ENCODE measurements at places on chromosomes 1 and 21.

DNA sequence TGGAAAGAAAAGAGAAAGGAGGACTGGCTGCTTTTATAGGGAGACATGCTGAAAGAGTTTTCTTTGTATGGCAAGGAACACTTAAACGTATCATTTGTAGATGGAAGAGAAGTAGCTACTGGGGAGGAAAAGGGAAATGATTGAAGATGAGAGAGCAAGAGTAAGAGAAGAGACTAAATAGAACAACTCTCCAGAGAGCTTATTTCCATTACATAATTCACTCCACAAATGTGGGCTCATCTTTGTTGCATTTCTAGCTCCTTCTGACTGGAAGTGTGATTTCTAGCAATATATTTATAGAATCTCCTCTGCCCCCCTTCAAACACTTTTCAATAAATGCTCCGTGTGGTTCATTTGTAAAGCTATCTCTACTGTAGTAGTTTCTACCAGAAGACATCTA lies 71.0 kb downstream of the ST6GALNAC5 start:
- H3K36me3 ChIP-seq: no peaks in the 10 kb centered on the region
- no peak for DNase-seq
- peaks cover 10% of the 10 kb centered on the region for H3K4me1 ChIP-seq

DNA sequence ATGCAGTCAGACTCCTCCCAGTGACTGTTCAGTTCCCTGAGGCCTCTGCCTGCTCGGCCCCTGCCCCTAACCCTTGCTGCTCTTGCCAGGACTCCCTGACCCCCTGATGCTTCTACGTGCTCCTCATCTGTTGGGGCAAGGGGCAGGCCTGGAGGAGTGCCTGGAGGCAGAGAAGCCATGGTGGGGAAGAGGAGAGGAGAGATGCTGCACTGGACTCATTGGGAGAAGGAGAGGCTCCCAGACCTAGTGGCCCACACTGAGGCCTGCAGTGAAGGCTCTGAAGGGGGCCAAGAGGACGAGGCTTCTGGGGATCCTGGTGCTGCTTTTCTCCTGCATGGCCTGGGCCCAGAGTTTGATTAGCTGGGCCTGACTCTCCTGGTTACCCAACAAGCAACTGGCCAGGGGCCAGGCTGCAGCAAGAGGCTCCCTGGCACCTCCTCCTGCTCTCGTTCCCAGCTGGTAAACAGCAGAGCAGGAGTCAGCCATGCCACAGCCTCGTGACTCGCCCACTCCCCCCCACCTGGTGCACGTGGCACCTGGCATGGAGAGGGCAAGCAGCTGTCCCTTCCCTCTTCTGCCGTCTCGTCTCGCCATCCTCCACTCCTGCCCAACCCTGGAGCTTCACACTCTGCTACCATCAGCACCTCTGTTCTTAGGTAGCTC lies 847 bp upstream of the RORC start:
- H3K4me3 ChIP-seq: no peak overlapping the region
- H3K27me3 ChIP-seq: peaks cover 3% of the 10 kb centered on the region
- peaks cover 23% of the 10 kb centered on the region for H3K4me1 ChIP-seq
- no peak overlapping the region for H3K27ac ChIP-seq
- DNase-seq: no peak

DNA sequence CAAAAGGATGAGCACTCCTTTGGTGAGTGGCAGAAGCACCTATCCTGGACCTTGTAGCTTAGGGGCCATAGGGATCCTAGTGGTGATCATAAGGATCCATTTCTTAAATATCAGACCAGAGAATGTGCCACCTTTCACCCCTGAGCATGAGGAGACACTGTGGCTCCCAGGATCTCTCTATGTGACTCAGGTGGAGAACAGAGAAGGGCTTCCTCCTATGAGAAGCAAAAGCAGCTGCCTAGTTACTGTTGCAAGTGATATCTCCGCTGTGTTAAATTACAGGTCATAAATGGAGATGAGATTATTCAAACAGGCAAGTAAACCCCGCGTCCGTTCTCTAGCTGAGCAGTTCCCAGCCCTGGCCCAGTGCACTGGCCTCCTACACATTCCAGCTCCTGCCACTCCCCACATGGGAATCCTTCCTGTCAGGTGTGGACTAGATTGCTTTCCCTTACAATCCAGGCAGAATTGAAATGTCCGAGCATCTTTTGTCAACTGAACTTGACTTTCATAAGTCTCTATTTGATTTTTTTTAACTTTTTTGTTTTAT lies 26.3 kb downstream of the CLEC20A start:
- no peak for DNase-seq
- peaks cover 4% of the 10 kb centered on the region for H3K36me3 ChIP-seq
- no peak overlapping the region for H3K27ac ChIP-seq
- H3K27me3 ChIP-seq: no peaks in the 10 kb centered on the region

- H3K27me3 ChIP-seq: no peaks in the 10 kb centered on the region
- DNase-seq: no peak
- no peaks in the 10 kb centered on the region for H3K36me3 ChIP-seq
- peak overlapping the region; percentile 3 for H3K4me3 ChIP-seq
- H3K27ac ChIP-seq: no peak overlapping the region
Observed at GRCh38 chr1:31831397-31832378, 15.9 kb upstream of the SPOCD1 start.

DNA sequence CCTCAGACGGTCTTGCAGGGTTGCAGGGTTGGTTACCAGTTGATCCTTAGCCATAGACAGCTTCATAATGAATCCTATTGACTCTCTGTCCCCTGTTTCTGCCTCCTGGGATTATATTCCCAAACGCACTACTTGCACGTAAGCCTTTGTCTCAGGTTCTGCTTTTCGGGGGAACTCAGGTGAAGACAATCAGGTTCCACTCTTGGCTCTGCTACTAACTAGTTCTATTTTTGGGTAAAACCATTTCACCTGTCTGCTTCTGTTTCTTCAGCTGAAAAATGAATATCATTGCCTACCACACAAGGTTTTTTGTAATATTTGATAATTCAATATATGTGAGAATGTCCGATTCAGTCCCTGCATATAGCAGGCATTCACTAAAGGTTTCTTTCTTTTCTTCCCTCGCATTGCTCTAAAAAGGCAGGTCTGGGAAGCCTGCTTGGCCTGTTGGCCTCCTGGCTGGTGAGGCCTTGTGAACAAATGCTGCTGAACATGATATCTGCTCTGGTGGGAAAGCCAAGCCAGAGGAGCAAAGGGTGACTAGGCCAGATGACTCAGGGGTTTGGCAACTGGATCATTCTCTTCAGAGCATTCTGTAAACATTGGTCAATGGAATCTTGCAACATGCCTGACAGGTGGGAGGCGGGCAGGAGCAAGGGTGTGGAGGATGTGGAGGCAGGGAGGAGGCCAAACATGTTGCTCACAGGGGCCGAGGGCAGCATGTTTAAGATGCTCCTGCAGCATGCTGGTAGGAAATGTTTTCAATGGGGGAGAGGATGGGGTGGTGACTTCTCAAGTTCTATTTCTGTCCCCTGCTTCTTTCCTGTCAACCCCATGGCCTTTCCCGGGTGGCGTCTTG lies 23.8 kb downstream of the IER5 start:
- H3K36me3 ChIP-seq: no peaks in the 10 kb centered on the region
- H3K4me3 ChIP-seq: no peak overlapping the region
- DNase-seq: no peak
- H3K27me3 ChIP-seq: no peaks in the 10 kb centered on the region
- peaks cover 27% of the 10 kb centered on the region for H3K4me1 ChIP-seq

DNA sequence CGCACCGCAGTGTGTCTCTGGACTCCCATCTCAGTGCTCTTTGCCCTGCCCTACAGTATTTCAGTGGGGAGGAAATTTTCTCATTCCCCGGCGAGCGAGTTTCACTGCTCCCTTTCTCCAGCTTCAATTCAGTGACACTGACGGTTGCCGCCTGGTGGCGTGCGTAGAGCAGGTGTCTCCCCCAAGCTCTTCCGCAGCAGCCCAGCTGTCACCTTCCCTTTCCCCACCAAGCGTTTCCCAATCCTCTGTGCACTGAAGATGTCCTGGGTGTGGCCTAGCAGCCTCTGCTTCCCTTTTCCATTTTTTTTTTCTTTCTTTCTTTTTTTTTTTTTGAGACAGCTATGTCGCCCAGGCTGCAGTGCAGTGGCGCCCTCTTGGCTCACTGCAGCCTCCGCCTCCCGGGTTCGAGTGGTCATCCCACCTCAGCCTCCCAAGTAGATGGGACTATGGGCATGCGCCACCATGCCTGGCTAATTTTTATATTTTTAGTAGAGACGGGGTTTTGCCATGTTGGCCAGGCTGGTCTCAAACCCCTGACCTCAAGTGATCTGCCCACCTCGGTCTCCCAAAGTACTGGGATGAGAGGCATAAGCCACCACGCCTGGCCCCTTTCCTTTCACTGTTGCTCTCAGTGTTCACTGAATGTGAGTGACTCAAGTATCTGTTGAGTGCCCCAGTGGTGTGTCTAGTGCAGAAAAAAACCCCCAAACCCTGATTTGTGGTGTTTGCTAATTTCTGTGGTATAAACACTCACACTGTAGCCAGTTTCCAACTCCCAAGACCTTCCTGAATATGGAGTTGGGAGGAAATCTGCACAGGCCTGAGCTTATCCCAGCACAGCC lies 30.1 kb downstream of the TNFRSF1B start:
- no peak overlapping the region for H3K4me3 ChIP-seq
- H3K27me3 ChIP-seq: no peaks in the 10 kb centered on the region
- peaks cover 20% of the 10 kb centered on the region for H3K4me1 ChIP-seq
- DNase-seq: no peak

GRCh38 chr1:58773406-58773840 lies 10.4 kb downstream of the JUN start:
- peaks cover 4% of the 10 kb centered on the region for H3K4me1 ChIP-seq
- DNase-seq: no peak
- no peaks in the 10 kb centered on the region for H3K27me3 ChIP-seq
- H3K27ac ChIP-seq: no peak overlapping the region
- no peak overlapping the region for H3K4me3 ChIP-seq
